Activated CD4-positive, alpha-beta T cell treated with anti-CD3 and anti-CD28 coated beads for 4 hours (primary cell): ENCODE measurements at places on chromosomes 7 and 10.

- DNase-seq: no peak
Measured at GRCh38 chr7:18575622-18576572, 80.3 kb downstream of the HDAC9 start.

- no peak for DNase-seq
Measured at GRCh38 chr7:155576416-155576815, 30.1 kb upstream of the CNPY1 start.

DNA sequence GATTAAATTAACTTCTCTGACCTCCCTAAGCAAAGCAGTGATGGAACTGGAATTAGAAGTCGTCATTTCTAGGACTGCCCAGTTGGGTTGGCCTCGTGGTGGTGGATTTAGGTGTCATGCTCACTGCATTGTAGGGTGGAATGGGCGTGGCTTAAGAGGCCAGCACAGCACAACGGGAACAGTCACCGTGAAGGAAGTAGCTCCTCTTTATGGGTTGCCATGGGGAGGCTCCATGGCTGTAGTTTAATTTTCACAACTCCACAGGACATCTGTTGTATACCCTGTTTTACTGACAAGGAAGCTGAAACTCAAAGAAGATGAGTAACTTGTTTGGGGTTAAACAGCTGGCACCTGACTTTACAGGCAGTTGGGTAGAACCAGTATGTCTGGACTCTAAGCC, 208.3 kb downstream of the CELF2 start:
- peak; percentile 57 for DNase-seq

- DNase-seq: no peak
Measured at GRCh38 chr7:93175219-93175618, 27.0 kb upstream of the SAMD9L start.

DNA sequence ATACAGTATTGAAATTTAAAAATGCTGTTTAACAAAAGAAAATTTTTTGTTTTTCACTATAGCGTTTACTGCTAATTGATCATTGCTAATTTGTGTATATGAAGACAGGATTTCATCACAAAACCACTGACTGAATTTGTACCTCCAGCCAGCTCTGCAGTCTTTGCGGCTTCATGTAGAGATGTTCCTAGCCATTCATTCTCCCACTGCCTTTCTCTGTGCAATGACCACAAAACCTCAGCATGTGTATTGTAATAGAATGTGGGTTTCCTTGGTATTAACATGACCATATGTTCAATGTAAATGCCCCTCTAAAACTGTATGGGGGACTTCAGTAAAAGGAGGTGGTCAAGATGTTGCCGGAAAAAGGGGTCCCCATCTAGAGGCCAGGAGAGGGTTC, 81.1 kb upstream of the STEAP1B start:
- DNase-seq: no peak

DNA sequence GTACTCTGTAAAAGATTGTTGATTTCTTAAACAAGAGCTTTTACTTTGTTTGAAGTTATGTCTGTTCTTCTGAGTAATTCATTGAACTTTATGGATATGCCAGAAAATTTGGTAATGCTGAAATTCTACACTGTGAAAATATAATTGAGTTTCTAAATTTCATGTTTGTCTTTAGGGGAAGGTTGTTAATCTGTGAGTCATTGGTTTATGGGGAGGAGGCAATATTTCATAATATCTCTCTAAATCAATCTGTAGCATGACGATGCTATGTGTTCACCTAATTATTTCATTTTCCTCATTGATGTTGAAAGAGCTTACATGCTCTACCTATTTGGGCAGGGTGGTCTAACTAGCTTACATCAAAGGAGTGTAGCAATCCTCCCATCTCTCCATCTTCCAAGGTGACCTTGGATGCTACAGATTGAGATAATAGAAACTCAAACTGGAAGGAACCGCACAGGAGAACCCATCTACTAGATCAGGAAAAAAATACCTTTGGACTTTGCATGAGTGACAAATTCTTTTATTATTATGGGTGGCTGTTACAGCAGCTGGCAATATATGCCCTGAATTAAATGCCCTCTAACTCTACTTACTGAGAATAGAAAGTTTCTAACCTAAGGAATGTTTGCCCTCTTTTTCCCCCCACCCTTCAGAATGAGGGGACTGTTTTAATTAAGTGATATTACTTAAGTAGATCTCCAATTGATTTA, 8.4 kb upstream of the SNX13 start:
- DNase-seq: no peak

- DNase-seq: no peak
Measured at GRCh38 chr7:157962458-157963306, 624.9 kb downstream of the PTPRN2 start.

DNA sequence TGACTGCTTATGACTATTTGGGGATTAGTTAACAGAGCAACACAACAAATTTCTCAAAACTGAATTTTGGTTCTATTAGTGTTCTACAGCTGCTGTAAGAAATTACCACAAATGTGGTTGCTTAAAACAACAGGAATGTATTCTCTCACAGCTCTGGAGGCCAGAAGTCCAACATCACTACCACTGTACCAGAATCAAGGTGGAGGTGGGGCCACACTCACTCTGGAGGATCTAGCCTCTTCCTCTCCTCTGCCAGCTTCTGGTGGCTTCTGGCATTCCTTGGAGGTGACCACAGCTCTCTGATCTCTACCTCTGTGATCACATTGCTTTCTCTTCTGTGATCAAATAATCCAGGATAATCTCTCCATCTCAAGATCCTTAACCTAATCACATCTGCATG, 194.7 kb upstream of the BMPER start:
- no peak for DNase-seq

- no peak for DNase-seq
Measured at GRCh38 chr7:82678259-82678658, 234.7 kb upstream of the CACNA2D1 start.

DNA sequence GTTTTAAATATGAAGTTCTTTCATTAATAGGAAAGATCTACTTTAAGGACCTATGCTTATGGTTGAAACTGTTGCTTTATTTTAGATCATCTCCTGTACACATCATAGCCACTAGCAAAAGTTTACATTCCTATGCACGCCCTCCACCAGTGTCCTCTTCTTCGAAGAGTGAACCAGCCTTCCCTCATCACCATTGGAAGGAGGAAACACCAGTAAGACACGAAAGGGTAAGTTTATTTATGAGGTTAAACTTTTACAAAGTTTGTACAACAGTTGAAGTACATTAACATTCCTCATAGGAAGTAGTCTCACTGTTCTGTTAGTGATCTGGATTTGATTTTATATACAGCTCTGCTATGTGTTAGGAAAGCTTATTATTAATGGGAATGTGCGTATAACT, 16.9 kb downstream of the HBP1 start:
- DNase-seq: no peak

- DNase-seq: no peak
Measured at GRCh38 chr7:140310337-140311002, 87.9 kb downstream of the SLC37A3 start.

DNA sequence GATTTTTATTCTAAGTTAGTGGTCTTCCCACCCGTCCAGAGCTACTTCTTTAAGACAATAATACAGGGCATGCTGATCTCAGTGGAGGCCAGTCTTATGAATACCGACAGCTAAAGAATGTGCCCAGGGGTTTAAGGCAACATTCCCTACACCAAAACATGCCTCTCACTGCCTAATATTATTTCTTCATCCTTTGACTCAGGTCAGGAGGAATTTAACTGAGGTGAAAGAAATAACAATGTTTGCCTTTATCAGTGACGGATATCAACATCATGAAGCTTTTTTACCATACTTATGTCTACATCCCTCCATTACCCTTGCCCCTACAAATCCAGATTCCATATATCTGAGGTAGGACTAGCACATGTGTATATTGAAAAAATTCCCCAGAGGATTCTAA, 33.3 kb upstream of the TES start:
- DNase-seq: no peak

DNA sequence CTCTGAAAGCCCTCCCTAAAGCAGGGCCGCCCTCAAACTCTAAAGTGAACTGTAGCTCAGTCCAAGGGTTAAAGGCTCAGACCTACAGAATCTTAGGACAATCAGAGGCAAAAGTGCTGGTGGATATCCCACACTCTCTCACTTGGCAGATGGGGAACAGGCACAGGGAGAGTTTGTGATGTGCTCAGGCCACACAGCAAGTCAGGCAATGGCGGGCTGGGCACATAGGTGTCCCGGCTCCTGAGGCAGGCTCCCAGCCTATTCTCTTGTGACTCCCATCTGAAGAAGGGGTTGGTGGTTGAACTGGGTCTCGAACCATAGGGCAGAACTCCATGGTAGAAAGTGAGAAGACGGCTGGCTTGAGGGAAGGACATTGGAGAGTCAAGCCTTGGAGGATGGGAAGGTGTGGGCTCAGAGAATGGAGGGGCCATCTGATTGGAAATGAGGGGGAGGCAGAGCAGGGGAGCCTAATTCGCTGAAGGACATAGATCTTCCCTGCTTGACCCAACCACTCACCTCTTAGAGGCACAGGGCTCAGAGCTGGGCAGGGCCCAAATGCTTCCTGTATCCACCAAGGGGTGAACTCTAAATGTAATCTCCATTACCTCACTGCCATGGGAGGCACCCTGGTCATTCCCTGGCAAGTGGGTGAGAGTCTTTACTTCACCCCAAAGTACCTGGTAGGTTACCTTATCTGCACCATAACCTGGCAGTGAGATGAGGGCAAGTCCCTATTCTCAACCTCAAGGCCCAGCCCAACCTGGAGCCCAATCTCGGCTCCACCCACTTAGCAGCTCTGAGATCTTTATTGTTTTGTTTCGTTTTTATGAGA, 4.9 kb upstream of the ZMIZ1 start:
- no peak for DNase-seq

DNA sequence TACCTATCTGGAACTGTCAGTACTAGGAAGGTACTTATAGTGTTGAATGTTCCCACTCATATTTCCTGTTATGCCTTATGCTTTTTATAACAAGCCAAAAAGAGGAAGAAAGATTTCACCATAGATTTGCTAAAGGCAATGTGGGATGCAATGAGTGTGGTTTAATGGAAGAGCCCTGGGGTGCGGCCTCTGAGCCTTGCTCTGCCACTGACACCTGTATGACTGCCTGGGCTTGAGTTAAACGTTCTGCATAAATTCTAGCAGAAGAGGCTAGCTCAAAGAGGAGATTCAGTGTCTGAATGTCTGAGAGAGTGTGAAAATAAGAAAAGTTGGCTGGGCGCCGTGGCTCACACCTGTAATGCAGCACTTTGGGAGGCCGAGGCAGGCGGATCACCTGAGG, 143.8 kb downstream of the TPST1 start:
- DNase-seq: no peak

GRCh38 chr7:135186841-135187253, 16.3 kb upstream of the CYREN start:
- DNase-seq: no peak

GRCh38 chr7:76069238-76069638, 21.3 kb downstream of the MDH2 start:
- no peak for DNase-seq

GRCh38 chr10:33237736-33238624, 96.5 kb downstream of the NRP1 start:
- DNase-seq: no peak

- no peak for DNase-seq
Measured at GRCh38 chr7:728602-729001, 1.5 kb upstream of the PRKAR1B start.

DNA sequence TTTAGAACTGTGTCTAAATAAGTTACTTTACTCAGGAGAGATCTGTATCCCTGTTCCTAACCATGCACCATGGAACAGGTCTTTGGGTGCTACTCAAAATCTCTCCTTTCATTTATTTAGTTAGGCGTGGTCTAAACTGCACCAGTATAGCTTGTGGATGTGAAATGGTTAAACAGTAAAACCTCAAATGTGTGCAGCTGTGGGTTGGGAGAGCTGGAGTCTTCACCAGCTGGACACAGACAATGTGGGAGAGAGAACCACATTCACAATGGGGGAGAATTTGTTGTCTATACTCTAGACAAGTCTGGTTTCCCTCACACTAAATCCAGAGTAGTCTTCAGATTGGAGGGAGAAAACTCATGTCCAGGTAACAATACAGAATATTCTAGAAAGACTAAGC, 31.2 kb upstream of the IKZF1 start:
- DNase-seq: no peak

GRCh38 chr10:128848810-128849209, 618.2 kb upstream of the MGMT start:
- no peak for DNase-seq

- no peak for DNase-seq
Measured at GRCh38 chr10:98303569-98303968, 35.6 kb upstream of the LOXL4 start.

DNA sequence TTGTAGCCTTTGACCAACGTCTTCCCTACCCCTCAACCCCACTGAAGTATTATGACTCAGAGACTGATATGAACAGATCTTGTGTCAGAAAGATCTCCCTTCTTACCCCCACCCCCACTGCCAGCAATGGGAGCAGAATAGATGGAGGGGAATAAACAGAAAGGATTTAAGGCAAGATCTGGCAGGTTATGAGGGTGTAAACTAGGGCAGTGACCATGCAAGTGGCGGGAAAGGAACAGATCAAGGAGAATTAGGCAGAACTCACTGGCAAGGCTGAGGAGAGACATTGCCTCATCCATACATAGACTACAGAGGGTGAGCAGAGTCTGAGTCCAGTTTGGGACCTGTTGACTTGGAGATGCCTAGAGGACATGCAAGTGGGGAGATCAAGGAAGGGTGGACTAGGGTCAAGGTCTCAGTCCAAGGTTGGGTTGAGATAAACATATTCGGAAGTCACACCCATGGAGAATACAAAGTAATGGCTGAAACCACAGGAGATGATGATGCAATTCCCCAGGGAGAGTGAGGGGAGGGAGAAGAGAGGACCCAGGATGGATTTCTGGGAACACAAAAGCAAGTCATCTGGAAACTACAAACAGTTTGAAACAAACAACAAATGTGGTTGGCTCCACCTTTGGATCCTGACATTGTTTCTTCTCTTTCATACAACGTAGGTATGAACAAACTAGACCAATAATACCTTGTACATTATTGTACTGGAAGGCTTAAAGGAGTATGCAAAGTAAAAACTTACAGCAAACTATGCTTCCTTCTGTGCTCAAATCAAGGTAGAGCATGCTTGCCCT, 44.9 kb upstream of the IL6 start:
- DNase-seq: no peak

DNA sequence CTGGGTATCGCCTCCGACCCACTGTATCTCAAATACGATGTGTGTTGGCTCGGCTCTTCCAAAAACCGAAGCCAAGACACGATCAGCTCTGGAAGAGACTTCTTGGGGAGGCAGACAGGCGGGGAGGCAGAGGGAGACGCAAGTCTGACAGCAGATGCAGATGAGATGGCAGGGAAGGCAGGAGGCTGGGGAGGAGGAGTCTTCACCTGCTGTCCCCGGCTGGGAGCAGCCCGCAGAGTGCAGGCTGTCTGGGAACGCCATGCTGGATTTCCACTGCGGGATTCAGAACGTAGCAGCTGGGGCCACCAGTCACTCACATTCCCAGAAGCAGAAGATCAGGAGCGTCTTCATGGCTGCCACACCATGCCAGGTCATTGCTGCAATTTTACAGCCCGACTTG, 29.4 kb downstream of the CTBP2 start:
- DNase-seq: no peak

DNA sequence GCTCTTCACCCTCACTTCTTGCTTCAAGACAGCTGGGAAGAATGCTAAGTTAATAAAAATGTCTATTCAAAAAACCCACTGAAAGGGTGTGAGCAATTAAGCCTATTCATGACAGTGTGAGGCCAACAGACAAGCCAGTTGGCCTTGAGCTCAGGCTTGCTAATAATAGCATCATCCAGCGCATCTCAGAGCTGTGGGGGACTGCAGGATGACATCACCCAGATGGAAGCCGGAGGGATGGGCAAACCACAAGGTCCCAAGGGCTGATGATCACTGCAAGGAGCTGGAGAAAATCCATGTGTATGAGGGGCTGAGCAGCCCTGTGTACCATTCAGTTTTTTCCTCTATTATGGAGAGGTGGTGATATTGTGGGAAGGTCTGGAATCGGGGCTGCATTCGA, 770.4 kb downstream of the TNS3 start:
- DNase-seq: no peak
